HEK293T (cell line): ENCODE measurements at places on chromosomes 16 and 17.

- peak; percentile 45 for DNase-seq
Measured at GRCh38 chr16:81238296-81239011, at the start of gene BCO1. TSS of gene BCO1 (plus strand) at chr16:81238689. CDS start at chr16:81238909, 220 bp downstream.

- no peak for DNase-seq
Measured at GRCh38 chr17:13743906-13744305, 142.2 kb upstream of the HS3ST3A1 start.

- no peak for DNase-seq
Measured at GRCh38 chr17:48194097-48194550, 86.6 kb downstream of the SNX11 start.

- DNase-seq, result peak; percentile 49
Measured at GRCh38 chr16:81181013-81181720, 57.3 kb upstream of the BCO1 start.

- DNase-seq, result peak; percentile 67
Measured at GRCh38 chr17:81959362-81960129, 1.4 kb downstream of the NOTUM start.

- DNase-seq, result no peak
Measured at GRCh38 chr16:86824751-86825296, 246.5 kb downstream of the FOXL1 start.

DNA sequence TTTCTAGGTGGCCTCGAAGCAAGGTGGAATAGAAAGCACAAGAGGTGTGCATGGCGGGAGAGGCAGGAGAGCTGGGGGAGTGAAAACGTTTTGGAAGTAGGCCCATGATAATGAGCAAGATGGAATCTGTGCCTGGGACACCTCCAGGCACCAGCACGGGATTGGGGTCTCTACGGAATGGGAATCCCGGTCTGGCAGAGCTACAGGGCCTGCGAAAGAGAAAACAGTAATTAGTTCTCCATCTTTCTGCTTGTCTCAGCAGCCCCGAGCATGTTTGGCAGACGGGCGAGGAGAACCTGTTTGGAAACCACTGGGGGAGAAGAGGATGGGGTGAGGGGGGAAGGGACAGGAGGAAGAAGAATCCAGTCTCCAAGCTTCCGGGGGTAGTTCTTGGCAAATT is 258.7 kb downstream of the SOX9 start:
- no peak for DNase-seq

- no peak for DNase-seq
Measured at GRCh38 chr17:76993651-76994050, 125.4 kb downstream of the MGAT5B start.

DNA sequence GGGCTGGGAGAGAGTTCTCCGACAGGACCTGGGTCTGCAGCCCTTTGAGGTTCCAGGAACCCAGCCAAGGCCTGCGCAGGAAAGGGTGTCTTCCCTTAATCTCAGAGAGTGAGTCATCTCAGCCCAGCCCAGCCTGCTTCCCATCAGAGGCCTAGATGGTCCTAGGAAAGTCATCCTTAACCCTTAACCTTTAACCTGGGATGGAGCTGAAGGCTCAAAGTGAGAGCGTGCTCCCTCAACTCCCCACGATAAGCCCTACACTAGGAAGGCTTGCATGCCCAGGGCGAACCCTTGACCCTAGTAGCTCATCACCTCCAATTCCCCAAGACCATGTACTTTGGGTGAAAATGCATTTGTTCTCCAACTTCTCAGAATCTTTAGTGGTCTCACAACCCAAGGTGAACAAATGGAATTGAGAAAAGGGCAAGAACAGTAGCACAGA is 4.8 kb upstream of the ATXN7L3 start:
- DNase-seq, result no peak

GRCh38 chr16:21646721-21647561 is 5.5 kb downstream of the IGSF6 start:
- no peak for DNase-seq
